Smooth muscle cell of bladder (primary cell): ENCODE measurements at places on chromosomes 2 and 18. TPM values are rescaled to one million over a fixed set of nuclear protein-coding genes. Genes with fewer than 3 reads are reported as not detected.

Gene STARD7
- total RNA-seq: 72.5 and 95.9 TPM in 2 replicates

Gene KCNK3
- total RNA-seq: 0.18 and 0.28 TPM in 2 replicates

Gene FSIP2
- total RNA-seq: under 0.01 TPM in 2 replicates

Gene TMEFF2
- 3.0 TPM in 2 replicates for total RNA-seq

Gene KLHL30
- total RNA-seq: 0.46 and 0.57 TPM in 2 replicates

Gene MAPK4
- 0.09 TPM in 1 of 2 replicates, not detected in the other for total RNA-seq

Gene RAD51AP2
- not detected in 2 replicates for total RNA-seq

Gene TTR
- not detected in 2 replicates for total RNA-seq

Gene PDCL3
- total RNA-seq: 10.2 and 11.7 TPM in 2 replicates

Gene GPR155
- 4.8 and 6.1 TPM in 2 replicates for total RNA-seq

Gene MC4R
- total RNA-seq: not detected in 2 replicates

Gene UPP2
- not detected in 2 replicates for total RNA-seq

Gene RTP5
- total RNA-seq: not detected in 2 replicates

Gene C2orf68
- 14.1 and 14.9 TPM in 2 replicates for total RNA-seq

Gene INO80D
- total RNA-seq: 4.2 and 4.3 TPM in 2 replicates

Gene TRIM43
- total RNA-seq: not detected in 2 replicates

Gene DRC1
- not detected in 2 replicates for total RNA-seq

Gene MATN3
- 1.5 and 3.3 TPM in 2 replicates for total RNA-seq

Gene ZNF804A
- 2.0 and 2.6 TPM in 2 replicates for total RNA-seq

Gene IL36G
- not detected in 2 replicates for total RNA-seq

Gene C2orf15
- total RNA-seq: 0.09 TPM in 1 of 2 replicates, not detected in the other

Gene HK2
- 86.0 and 91.0 TPM in 2 replicates for total RNA-seq

Gene CRYGA
- not detected in 2 replicates for total RNA-seq

Gene GMPPA
- total RNA-seq: 51.2 and 63.9 TPM in 2 replicates

Gene LDLRAD4
- 0.71 and 3.1 TPM in 2 replicates for total RNA-seq

Gene FOSL2
- 56.7 and 59.2 TPM in 2 replicates for total RNA-seq

Gene ZBTB7C
- total RNA-seq: under 0.01 TPM in 2 replicates

Gene ITPRIPL1
- total RNA-seq: 0.43 and 0.74 TPM in 2 replicates

Gene GCG
- total RNA-seq: 0.14 TPM in 1 of 2 replicates, not detected in the other

Gene DCDC2C
- total RNA-seq: not detected in 2 replicates

Gene EVA1A
- total RNA-seq: 13.2 and 13.4 TPM in 2 replicates

Gene NEUROD1
- total RNA-seq: not detected in 2 replicates

Gene TDRD15
- not detected in 2 replicates for total RNA-seq
